ENCODE measurements at places on chromosomes 5 and 9.

DNA sequence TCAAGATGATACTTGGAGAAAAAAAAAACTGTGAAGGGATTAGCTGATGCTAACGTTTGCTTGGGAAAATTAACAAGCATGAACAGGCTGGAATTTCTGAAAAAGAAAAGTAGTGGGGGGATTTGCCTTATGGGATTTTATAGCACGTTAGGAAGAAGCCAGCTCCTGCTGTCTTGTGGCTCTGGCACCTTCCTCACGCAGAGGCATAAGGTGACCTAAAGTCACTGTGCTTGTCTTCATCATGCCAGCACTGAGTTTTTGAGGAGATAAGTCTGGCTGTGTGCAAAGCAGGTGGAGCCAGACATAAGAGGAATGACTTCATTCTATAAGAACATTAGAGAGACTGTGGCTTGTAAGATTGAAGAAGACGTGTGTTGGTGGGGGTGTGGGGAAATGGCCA, 94.4 kb upstream of the MAP1B start:
- no peak for DNase-seq

GRCh38 chr5:140926443-140927227, 536 bp downstream of the PCDHAC1 start:
- peak; percentile 84 for DNase-seq

DNA sequence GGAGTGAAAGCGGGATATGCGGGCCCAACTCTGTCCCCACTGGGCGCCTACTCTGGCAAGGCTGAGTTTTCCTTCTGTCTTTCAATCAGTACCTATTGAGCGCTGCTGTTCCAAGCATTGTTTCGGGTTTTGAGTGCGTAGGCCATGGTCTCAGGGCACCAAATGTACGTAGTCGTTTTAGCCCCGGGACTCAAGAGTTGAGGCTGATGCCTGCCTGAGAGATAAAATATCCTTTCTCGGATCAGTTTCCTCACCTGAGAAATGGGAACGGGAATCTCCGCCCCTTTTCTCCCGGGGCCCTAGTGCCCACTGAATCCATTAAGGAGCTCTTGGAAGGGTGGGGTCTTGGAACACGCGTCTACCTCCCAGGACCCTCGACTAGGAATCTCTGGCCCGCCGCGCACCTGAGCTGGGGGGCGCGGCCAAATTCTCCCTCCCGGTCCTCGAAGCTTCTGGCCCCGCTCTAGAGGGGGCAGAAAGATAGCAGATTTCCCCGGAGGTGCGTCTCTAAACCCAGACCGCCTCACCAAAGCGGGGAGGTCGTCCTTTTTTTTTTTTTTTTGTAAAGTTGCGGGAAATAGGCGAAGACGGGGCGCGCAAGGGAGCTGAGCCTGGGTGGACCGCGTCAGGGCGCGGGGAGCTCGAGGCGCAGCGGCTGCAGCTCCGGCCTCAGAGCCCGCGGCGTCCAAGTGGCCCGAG, 494 bp upstream of the CXXC5 start:
- DNase-seq, result no peak

DNA sequence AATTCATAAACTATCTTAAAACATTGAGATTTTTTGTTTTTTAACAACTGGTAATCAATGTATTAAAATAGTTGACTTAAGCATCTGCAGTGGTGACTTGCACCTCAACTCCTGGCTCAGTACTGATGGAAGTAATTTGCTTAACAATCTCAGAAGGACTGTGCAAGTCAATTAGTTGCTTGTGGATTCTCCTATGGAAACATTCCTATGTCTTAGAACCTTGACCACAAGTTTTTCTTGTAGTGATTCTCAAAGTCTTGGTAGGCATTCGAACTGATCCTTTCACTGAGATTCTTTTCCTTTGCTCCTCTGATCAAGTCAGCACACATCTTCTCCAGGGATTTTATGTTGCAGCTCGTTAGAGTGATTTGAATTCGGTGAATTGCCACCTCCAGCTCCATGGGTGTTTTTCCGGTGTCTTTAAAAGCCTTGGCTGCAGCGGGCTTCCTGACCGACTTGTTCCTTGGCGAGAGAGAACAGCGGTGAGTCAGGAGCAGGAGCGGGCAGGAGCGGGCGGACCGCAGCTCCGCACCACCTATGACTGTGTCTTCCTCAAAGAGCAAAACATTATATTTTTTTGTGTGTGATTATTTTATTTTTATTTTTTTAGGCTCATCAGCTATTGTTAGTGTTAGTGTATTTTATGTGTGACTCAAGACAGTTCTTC, 21.1 kb downstream of the HMGXB3 start:
- DNase-seq, result no peak

- DNase-seq, result no peak
Observed at GRCh38 chr5:126377424-126377823, 45.8 kb upstream of the GRAMD2B start.

DNA sequence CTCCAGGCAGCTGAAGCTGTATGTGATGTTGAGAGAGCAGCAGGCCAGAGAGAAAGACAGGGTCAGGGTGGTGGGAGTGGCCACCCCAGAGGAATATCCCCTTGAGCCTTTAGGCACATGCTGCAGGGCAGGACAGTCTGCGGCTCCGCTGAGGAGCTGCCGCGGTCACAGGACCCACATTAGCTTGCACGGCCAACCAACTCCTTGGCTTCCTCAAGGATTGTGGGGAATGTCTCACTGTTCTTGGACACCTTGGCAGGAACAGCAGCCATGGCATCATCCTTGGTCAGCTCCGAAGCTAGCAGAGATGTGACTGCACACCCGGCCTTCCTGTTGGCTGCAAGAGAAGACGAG, 27.8 kb downstream of the PCDHGC5 start:
- no peak for DNase-seq

DNA sequence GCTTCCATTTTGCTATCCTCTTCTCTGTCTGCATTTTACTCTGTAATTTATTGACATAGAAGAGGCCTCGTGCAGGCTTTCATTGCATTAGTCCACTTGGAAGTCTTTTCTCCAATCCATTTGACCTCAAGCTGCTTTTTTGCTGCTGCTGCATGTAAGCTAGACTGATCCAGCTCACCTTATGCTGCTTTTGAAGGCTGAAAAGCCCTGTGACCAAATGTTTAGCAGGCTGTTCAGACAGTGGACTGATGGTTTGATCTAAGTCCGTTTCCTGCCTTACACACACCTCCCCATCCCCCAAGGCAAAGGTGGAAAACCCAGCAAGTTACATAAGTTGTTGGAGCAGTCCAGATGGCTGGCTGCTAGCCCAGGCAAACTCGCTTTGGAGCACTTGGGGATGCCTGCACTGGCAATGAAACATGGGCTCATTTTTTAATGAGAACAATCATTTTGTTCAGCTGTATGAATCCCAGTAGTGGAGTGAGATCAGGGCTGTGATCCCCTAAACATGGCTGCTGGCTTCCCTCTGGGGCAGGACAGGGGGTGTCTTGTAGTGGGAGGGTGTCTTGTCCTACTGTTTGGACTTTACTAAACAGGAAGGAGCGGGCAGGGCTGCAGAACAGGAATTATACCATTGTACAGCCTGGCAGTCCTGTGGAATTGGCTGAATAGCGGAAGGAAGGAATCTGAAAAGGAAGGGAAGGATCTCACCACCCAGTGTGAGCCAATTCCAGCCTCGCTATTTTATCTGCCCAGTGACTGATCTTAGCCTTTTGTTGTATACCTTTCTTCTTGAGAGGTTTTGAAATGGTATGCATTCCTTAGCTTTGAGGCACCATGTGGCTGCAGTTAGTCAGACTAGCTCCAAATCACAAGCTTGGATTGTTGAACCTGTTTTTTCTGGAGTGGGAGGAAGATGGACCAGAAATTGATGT, 212.0 kb downstream of the ARHGAP26 start:
- peak; percentile 78 for DNase-seq

GRCh38 chr5:96226941-96227552, 206.0 kb downstream of the PCSK1 start:
- peak; percentile 69 for DNase-seq

GRCh38 chr5:81516091-81516490, 122.2 kb upstream of the ACOT12 start:
- DNase-seq, result no peak

GRCh38 chr9:4301971-4302427, 2.1 kb upstream of the GLIS3 start:
- no peak for DNase-seq

- no peak for DNase-seq
Observed at GRCh38 chr5:58019614-58020013, 440.3 kb downstream of the PLK2 start.
